Eye (tissue), 1 donor: ENCODE measurements at places on chromosomes 3 and 15.
A peak's percentile ranks its signal among the peaks of the same experiment; 100 is the strongest.

DNA sequence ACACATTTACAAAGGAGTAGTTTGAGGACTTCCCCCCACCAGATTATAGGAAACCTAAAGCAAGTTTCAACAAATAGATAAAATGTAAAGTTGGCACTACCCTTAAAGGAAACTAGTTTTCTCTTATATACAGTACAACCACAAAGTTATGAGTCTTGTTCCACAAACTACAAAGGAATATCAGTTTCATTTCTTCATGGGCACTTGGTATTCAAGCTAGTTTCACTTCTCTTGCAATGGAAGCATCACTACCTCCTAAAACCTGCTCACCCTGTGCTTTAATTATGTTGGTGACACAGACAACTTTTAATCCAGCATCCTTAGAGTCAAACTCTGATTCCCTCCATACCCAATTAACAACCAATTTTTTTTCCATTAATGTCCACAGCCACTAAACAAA is 707.0 kb downstream of the ROBO2 start:
- DNase-seq: no peak

GRCh38 chr3:131142580-131142979 is 115.9 kb downstream of the NEK11 start:
- DNase-seq: no peak

GRCh38 chr3:183217548-183218332 is 35.3 kb upstream of the B3GNT5 start:
- DNase-seq: no peak

- DNase-seq: no peak
These were observed 1206.3 kb downstream of the OTOL1 start for GRCh38 chr3:162702768-162703385.

- peak; percentile 6 for DNase-seq
These were observed 325.8 kb downstream of the KCNH8 start for GRCh38 chr3:19473971-19474580.

DNA sequence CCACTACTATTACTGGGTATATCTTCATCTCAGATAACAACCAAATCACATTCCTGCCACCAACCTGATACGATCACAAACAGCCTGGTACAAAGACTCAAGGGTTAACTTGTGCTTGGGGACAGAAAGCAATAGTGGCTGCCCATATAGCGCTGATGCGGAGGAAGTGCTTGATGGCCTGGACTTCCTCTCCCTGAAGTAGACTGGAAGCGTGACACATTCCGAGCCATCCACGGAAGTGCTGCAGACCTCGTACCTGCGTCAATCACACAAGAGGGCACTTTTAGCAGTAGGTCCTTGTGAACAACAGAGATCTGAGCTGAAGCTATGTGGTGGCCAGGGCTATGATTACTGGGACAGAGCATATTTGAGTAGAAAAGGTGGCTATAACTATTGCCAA is 17.3 kb upstream of the C3orf62 start:
- no peak for DNase-seq

DNA sequence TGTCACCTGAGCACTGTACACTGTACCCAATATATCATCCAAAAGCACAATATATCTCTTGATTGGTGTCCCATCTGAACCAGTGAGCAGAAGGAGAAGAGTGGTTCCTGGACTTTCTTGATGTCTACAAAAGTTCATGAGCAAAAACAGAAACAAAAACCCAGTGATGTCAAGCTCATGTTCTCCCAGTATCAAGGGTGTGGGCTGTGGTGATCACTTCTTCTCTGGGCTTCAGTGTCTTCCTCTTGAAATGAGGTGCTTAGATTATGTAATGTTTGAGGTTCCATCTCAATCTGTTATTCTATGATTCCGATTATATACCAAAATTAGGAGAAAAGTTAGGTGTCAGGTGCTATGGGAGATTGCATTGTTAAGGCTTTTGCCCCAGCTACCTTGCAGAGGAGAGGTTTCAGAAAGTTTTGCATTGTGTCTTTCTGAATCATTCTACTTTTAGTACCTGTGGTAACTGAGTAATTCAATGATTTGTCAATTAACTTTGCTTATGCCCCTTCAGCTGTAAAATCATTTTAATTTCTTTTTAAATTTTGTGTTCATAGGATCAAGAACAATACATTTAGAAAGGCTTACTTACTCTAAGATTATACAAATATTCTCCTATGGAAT is 122.0 kb upstream of the EOMES start:
- no peak for DNase-seq

- no peak for DNase-seq
These were observed 221.8 kb upstream of the TPRG1 start for GRCh38 chr3:188949996-188950395.

GRCh38 chr3:4476496-4476895 is 9.4 kb upstream of the SUMF1 start:
- no peak for DNase-seq

DNA sequence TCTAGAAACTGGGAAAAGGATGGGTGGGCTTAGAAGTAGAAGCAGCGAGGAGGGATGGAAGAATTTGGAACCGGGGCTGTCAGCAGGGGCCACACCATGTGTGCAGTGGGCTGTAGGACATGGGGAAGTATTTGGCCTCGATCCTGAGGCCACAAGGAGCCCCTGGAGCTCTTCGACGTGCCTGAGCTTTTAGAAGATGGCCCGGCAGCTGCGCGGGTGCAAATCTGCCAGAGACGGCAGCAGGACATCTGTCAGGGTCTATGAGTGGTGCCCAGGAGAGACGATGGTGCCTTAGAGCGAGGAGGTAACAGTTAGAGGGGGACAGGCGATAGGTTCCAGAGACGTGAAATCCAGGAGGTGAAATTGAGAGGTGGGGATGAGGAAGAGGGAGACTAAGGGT is 321.1 kb downstream of the UACA start:
- DNase-seq: no peak

GRCh38 chr3:195030791-195031321 is 240.1 kb downstream of the XXYLT1 start:
- DNase-seq: no peak

GRCh38 chr3:69005791-69006482 is 7.5 kb downstream of the EOGT start:
- DNase-seq: no peak

- peak; percentile 86 for DNase-seq
These were observed 84.4 kb downstream of the SEMA5B start for GRCh38 chr3:122942937-122943827.

- peak; percentile 82 for DNase-seq
These were observed 654 bp downstream of the PIK3CA start for GRCh38 chr3:179148616-179149405.

DNA sequence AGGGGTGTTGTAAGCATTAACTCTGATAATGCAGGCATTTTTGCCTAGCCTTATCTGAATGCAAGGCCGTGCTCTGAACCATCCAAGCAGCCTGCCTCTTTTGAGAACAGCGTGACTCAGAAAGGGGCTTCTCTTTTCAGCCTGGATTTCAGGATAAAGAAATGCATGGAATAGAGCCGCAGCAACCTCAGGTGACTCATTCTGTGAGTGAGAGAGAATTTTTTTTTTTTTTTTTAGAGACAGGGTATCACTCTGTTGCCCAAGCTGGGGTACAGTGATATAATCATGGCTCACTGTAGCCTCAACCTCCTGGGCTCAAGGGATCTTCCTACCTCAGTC is 20.6 kb upstream of the PDE8A start:
- no peak for DNase-seq

GRCh38 chr3:171446801-171447578 is 13.2 kb downstream of the TNIK start:
- no peak for DNase-seq

DNA sequence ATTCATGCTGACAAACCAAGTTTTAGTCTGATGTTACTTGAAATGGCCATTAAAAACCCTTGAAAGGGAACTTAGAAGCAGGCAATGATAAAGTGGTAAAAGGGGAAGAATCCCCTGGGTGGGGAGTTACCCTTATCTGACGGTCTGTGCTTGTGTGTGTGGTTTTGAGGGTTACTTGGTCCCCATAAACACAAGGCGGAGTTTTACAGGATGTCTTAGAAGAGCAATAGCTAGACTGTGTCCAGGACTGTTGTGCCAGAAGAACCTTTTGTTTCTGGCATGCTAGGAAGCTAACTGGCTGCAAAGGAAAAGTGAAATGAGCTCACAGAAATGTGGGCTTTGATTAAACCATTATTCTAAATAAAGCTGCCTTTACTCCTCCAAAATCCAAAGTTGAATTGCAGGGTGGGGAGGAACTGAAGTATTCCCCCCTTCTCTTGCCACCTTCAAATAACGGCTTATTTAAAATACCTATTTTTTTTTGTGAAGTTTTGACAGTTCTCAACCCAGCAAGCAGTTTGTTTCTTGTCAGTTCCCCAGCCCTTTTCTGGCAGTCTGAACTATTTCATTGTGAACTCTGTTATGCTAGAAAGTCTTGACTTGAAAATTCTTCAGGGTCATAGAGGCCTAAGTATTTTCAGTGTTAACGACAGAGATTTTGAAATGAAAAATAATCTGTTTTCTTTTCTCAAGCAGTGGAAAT is 443.5 kb downstream of the OTOL1 start:
- DNase-seq: peak; percentile 42

- no peak for DNase-seq
These were observed 39.7 kb downstream of the CCNL1 start for GRCh38 chr3:157120071-157120892.

GRCh38 chr3:100516232-100516631 is 23.8 kb downstream of the TMEM45A start:
- DNase-seq: no peak

GRCh38 chr15:75328493-75329314 is 7.2 kb upstream of the COMMD4 start:
- no peak for DNase-seq

- peak; percentile 9 for DNase-seq
These were observed 67.1 kb downstream of the ATP2B2 start for GRCh38 chr3:10437995-10438901.

DNA sequence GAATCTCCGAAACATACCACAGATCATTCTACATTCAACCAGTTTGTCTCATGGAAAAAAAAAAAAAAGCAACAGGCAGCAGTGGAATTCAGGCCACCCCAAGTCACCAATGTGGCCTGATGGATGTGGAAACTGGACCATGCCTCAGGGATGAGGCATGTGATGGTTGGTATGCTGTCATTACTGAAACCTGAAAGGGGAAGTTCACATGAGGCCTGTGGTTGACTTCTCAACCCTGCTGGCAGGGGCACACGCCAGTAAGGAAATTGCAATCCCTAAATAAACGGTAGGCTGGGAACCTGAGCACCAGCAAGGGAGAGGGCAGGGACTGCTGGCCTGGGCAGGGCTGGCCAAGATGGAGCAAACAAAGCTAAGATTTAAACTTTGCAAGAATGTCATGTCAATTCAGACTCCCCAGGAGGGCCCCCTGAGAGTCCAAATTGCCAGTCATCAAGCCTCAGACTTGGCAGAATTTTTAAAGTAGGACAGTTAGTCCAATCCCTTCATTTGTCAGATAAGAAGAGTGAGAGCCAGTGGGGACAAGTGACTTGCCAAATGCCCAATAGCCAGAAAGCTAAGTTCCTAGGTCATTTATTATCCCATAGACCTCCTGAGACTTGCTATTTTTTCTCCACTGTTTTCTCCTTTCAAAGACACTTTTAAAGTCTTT is 310.4 kb downstream of the ERC2 start:
- DNase-seq: no peak

DNA sequence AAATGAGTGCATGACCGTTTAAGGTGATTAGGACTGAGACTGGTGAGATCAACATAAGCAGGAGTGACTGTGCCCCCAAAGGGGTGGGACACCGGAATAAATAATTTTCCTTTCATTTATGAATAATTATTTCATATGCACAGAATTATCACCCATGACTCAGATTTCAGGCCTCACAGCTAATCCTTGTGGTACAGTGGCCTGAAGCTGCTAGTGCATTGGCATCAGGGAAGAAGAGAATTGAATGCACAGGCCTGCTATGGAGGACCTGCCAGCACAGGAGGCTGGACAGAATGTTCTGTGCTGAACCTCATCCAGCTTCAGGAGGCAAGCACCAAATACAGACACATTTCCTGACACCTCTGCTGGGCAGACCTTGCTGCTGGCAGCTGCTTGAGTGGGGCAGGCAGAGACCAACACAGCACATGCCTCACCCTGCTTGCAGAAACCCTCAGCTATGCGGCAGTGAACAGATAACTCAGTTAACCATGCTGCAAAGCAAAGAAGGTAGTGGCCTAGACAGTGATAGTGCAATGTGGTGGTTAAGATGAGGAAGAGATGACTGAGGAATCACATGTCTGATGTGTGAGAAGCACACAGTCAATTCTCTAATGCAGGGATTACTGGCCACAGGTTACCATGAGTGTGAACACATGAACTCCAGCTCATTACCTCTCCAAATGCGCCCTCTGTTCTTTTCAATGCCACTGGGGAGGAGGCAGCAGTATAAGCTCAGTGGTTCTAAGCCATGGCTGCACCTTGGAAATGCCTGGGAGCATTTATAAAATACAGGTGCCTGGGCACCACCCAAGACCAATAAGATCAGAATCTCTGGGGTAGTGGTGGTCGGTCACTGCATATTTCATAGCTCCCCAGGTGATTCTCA is 68.1 kb upstream of the SCN5A start:
- no peak for DNase-seq

DNA sequence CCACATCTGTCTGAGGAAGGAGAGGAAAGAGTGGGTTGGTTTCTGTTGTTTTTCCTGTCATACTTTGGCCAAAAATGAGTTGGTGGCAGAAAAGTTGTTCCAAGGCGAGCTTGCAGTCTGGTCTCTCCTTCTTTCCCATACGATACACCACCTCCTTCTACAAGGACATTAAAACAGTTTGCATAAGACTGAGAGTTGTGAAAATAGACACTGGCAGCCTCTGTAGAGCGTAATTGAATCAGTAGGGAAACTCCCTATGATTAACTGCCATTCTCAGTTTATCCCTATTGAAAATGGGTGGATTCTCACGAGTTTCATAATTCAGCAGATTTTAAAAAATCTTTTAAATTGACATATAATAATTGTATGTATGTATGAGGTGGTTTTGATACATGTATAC is 3.7 kb upstream of the LSG1 start:
- no peak for DNase-seq

- DNase-seq: no peak
These were observed 4.4 kb upstream of the SCN5A start for GRCh38 chr3:38653685-38654537.

- no peak for DNase-seq
These were observed 10.6 kb upstream of the RBM5 start for GRCh38 chr3:50078091-50078490.

GRCh38 chr3:184602372-184603150 is 41.0 kb downstream of the EPHB3 start:
- DNase-seq: peak; percentile 72

DNA sequence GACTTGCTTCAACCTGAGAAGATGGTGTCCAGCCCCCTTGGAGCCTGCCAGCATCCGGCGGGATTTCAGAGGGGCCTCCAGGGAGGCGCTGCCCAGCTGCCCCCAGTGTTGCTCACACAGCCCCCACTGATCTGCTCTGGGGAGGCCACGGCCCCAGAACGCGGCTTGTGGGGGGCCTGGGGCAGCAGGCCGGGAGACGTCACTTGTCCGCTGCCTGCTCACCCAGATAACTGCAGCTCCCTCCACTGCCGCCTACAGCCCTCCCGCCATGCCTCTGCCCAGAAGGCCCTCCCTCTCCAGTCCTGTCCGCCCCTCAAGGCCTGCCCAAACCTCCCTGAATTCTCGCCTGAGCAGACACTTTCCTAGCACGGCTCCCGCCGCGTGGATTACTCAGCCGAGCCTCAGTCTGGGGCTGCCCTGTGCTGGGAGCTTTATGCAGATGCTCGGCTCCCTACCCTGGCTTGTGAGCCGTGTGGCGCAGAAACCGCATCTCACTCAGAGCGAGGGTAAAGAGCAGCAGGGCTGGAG is 17.2 kb upstream of the ADIPOQ start:
- DNase-seq: peak; percentile 84

GRCh38 chr3:11932636-11933035 is 71.6 kb upstream of the SYN2 start:
- DNase-seq: no peak

- DNase-seq: peak; percentile 92
These were observed 28.6 kb upstream of the SEMA3F start for GRCh38 chr3:50126287-50127211.

- DNase-seq: no peak
These were observed 5.3 kb upstream of the SPRED1 start for GRCh38 chr15:38247336-38247735.
